Stimulated activated CD4-positive, alpha-beta T cell treated with anti-CD3 and anti-CD28 coated beads, Interleukin-1b, Interleukin-23, amount 100 ng/mL, for 1 hour (primary cell): ENCODE measurements at places on chromosomes 1 and 21.
A peak's percentile ranks its signal among the peaks of the same experiment; 100 is the strongest.

DNA sequence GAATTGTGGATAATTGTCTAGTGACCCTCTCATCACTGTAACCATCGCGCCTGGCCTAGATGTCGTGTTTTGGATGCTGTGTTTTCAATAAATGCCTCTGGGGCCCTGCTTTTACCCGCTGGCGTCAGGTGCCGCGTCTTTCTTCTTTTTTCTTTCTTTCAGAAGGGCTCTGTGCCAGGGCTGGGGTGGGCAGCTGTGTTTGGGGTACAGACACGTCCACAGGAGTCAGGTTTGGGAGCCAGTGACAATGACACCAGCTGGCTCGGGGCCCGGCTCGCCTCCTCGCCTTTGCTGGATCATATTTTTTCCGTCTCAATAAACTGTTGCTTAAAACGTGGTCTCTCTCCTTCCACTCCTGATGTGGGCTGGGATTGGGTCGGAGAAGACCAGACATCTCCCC lies 16.1 kb downstream of the TMEM201 start:
- DNase-seq = no peak

DNA sequence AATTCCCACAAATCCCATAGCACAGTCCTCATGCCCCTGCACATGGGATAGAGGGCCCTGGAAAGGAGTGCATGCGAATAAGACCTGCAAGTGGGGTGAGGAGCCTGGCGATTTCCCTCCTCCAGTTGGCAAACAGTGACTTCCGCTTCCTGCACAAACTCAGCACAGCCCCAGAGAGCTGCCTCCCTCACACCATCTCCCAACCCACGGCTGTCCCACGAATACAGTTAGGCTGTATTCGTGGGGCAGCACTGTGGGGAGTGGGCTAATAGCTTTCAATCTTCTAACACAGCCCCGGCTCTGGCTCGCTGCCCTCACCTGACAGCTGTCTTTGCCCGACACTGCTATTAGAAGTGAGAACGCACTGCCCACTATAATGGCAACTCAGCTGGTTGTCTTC lies 28.2 kb upstream of the CNTN2 start:
- DNase-seq = no peak

GRCh38 chr1:224080115-224080774 lies 33.7 kb upstream of the FBXO28 start:
- DNase-seq = no peak

- DNase-seq = no peak
These were observed 1.3 kb downstream of the JAM2 start for GRCh38 chr21:25640202-25640942.

DNA sequence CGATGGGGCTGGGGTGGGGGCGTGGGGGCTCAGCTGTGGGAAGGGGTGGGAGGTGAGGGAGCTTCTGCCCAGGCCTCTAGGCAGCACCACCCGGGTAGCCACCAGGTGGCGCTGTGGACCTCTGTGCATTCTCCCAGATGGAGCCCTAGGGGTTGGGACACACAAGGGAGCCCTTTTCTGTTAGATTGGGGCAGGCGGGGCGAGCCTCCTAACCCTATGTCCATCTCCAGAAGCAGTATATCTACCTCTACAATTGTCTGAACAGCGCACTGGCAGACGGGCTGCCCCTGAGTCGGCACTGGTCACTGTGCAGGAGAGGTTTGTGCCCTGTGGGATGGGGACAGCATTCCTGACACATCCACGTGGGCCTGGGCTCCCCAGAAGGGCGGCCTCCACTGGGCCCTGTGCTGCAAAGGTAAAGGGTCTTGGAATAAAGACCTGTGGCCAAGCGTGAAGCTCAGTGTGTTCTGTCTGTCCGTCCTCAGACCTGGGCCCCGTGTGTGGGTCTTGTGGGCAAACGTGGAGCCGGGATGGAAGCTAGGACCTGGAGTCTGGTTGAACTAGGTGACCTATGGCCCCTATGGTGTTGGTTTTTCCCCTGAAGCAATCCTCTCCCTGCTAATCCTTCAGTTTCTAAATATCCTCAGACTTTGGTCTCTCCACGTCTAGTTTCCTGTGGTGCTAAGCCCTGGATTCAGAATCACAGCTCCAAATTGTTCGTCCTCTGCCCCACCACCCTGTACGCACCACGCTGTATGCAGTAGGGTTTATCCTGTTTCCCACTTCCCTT lies 4.4 kb upstream of the LGR6 start:
- DNase-seq = peak; percentile 73

DNA sequence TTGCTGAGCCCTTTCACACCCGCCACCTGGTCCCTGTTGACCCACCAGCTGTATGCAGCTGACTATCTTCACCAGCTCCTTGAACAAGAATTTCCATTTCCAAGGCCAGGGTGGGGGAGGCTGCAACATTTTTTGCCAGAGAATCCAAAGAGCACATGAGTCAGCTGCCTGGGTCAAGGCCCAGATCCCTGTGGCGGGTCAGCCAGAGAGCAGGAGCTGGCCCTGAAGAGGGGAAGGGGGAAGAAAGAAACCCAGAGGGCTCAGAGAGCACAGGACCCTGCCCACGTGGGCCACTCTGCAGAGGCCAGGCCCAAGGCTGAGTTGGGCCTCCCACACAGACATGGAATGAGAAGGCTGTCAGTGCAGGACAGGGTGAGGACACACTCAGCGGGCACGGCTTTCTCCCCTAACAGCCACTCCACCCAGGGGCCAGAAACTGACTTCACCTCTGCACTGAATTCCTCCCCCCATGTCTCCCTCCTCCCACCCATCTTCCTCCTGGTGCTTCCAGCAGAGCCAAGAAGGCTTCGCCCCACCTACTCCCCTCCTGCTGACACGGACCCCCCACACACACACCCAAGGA lies 28.9 kb downstream of the S100A6 start:
- DNase-seq = no peak

GRCh38 chr1:222018041-222018440 lies 276.2 kb upstream of the DUSP10 start:
- no peak for DNase-seq

DNA sequence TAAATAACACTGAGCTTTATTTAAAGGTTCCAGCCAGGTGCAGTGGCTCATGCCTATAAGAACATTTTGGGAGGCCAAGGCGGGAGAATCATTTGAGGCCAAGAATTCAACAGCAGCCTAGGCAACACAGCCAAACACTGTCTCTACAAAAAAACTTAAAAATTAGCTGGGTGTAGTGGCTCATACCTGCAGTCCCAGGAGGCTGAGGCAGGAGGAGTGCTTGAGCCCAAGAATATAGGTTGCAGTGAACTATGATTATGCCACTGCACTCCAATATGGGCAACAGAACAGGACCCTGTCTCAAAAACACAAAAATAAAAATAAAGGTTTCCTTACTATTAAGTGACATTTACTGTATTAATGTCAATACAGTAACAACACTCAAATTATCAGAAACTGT lies 2.1 kb downstream of the TAF12 start:
- DNase-seq = no peak

DNA sequence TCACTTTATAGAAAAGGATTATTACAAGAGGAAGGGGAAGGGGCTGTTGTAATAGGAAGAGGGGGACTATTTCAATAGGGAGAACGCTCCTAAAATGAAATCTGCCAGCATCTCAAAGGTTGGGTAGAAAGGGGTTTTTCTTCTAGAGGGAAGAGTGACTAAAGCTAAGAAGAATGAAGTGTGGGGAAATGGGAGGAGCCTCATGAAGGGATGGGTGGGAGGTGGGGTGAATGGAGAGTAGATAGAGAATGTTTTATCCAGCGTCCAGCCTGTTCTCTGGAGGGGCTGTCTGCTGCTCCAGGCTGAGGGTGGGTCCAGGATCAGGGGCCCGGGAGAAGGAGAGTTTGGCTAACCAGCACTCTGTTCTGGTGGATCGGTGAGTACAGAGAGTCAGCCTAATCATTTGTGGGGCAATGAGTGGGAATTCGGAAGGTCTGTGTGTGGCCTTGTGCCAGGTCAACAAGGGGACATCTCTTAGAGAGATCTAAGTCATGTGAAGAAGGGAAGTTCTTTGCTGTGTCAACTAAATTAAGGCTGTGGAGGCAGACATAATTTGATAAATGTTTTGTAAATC lies 25.2 kb downstream of the VN1R5 start:
- no peak for DNase-seq

DNA sequence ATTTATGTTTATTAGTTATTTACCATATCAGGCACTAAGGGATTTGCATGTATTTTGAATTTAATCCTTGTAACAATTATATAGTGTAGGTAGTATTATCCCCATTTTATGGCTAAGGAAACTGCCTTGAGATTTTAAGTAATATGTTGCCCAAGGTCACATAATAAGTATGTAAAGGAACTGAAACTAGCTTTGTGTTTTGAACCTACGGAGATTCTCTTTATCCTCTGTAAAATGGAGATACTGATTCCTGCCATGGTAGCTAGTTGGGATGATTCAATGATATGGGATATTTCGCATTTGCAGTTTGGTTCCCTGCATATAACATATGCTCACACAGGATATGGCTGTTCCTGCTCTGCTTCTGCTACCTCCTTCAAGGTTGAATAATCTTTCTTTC lies 144.3 kb downstream of the ST6GALNAC3 start:
- DNase-seq = no peak

GRCh38 chr1:184025242-184025675 lies 12.3 kb downstream of the COLGALT2 start:
- DNase-seq = no peak

GRCh38 chr1:61058483-61059245 lies 23.7 kb upstream of the NFIA start:
- no peak for DNase-seq

GRCh38 chr1:10819198-10819901 lies 22.9 kb upstream of the CASZ1 start:
- DNase-seq = no peak

GRCh38 chr21:25862112-25862511 lies 127.3 kb downstream of the GABPA start:
- DNase-seq = no peak

GRCh38 chr21:42580793-42581321 lies 67.2 kb downstream of the SLC37A1 start:
- no peak for DNase-seq

GRCh38 chr1:192797891-192798290 lies 10.9 kb upstream of the RGS2 start:
- no peak for DNase-seq

DNA sequence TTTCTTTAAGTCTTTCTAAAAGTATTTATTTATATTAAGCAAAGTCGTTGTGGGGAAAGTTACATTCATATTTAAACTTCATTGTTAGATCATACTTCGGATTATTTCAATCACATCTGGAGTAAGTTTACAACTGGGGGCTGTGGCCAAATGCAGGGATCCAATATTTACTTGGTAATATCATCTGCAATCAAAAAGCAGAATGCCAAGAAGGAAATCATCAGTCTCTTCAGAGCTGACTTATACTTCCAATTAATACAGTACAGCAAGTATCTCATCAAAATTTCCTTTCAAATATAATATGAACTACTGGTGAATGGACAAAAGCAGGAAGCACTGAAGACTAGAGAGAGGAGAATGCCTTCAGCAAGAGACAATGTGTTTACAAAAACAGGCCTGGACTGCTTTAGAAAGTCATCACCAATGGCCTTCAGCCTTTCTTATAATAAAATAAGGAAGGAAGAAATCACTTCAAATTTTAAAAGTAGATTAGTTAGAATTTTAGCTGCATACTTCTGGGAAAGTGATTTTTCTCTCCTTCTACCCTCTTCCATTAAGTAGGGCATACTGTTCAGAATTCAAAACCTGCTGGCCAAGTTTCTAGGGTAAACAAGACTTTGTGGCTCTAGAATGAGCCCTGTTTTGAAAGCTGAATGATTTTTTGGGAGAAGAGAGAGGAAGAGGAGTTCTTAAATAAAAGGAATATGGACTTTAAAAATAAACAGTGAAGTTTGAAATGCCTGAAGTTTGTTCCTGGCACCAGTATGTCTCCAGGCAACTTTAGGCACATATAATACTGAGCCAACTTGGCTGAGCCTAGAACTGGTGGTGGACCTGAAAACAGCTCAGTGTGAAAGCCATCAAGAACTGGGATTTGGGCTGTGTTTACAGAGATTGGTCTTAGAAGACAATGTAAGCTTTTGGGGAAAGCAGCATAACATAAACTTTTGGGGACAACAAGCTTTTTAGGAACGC lies 22.2 kb upstream of the MYOC start:
- DNase-seq = no peak

GRCh38 chr21:31780944-31781343 lies 49.0 kb upstream of the SCAF4 start:
- DNase-seq = no peak

GRCh38 chr1:192104852-192105251 lies 53.4 kb upstream of the RGS18 start:
- DNase-seq = no peak

DNA sequence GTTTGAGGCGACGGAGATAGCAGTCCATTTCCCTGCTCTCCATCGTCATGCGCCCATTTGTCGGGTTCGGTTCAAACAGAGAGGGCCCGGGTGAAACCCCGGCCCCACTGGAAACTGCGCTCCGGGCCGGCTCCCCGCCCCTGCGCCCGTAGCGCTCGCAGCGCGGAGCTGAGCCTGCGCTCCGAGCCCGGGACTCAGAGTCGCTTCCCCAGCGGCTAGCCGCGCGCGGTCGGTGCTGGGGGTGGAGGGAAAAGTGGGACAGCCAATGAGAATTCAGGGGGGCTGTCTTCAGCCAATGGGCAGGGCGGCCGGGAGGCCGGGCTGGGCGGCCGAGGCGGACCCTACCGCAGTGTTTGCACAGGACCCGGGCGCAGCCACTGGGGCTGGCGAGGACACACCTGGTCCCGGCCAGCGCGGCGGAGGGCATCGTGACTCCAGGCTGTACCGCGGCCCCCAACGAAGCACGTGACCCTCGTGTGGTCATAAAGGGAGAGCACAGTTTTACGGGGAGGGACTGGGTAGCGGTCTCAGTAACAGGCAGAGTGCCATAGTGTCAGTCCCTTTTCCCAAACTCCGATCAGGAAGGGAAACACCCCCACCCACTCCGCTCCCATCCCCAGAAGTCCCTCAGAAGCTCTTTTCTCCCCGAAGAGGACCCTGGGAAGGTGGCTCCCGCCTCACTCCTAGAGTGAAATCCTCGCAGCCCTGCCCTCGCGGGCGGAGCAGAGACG lies at the start of gene INKA2:
TSS of gene INKA2 (minus strand) at position 202 of the 731 bp plus-strand sequence. CDS start at position 49, 153 bp downstream.
- DNase-seq = peak; percentile 36

GRCh38 chr1:222090103-222090502 lies 348.2 kb upstream of the DUSP10 start:
- no peak for DNase-seq

DNA sequence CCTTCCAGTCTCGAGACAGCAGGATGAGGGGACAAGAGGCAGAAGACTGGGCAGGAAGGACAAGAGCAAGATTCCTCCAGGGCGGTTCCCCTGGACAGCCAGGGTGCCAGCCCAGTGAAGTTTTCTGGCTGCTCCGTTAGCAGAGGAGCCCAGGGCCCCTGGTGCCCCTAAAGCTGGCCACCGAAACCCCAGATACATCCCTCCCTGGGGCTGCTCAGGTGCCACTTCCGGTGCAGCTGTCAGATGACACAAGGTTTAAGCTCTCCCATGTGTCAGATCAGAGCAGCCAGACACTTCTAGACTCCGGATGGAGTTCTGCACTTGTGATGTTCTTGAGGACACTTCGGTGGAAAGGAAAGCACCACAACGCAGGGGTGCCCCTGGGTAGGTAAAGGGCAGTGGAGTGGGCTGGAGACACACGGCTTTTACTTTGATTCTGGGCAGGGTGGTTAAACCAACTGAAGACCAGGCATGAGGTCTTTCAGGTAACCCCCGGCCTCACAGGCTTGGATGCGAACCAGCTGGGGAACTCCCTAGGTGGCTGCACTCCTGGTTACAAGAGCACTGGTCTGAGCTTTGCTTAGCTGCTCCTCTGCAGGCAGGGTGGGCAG lies 85.7 kb downstream of the ITPKB start:
- no peak for DNase-seq

GRCh38 chr1:181541947-181542346 lies 58.6 kb downstream of the CACNA1E start:
- DNase-seq = no peak

- no peak for DNase-seq
These were observed 203.0 kb downstream of the RWDD3 start for GRCh38 chr1:95437011-95437410.
